ENCODE measurements at places on chromosomes 1 and 21.

- DNase-seq: no peak
Measured at GRCh38 chr21:42162831-42163510, 56.0 kb upstream of the ABCG1 start.

GRCh38 chr1:107741242-107741641 lies 223.7 kb downstream of the VAV3 start:
- no peak for DNase-seq

DNA sequence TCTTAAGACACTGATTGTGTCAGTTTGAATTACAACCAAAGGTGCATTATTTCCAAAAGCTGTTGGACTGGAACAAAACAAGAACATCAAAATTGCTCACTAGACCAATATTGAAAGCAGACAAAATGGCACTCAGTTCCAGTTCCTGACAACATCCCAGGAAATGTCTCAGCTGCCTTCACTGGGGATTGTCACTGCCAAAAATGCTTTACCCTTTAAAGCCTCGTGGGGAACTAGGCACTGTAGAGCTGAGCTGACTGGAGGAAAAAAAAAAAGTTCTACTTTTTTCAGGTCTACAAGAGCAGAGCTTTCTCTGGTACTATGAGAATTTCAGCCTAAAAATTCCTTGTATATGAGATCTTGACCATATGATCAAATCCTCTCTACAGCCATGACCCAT lies 21.9 kb downstream of the GPR52 start:
- no peak for DNase-seq

DNA sequence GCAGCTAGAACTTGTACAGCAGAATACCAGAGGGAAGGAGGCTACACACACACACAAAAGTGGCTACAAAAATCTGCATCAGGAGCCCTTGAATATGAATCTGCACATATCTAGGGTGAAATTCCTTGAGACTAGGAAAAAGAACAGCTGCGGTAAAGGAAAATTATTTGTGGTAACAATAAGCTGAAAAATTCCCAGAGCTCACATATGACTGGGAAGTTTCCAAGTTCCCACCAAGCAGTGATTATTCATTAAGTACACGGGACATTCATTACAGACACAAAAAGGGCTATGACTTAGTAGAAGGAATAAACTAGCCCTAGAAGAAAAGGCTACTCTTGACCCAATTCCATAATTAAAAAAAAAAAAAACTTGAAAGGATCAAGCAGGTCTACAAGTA lies 149.5 kb upstream of the BACE2 start:
- DNase-seq: no peak

DNA sequence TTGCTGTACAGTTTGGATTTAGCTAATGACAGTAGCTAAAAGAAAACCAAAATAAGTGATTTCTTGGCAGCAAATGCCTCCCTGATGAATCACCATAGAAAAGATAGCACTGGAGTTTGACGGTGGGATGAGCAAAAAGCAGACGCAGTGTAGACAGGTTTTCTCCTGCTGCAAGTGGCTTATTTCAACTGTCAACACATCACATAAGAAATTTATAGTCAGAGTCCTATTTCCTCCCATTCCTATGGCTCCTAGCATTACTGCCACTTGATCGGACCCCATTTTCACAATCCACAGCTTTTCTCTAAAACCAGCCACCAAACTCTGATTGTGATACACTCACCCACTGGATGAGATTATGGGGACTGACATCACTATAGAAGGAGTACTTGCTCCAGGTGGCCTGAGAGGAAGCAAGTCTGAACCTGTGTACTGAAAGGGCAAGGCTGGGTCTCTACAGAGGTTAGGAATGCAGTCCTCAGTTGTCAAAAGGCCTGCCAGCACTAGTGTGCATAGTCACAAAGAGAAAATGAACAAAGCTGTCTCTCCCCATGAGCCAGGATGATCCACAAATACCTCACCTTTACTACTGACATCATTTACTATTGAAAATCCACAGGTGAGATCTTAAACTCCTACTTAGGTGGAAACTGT lies 359.8 kb downstream of the LTN1 start:
- no peak for DNase-seq

DNA sequence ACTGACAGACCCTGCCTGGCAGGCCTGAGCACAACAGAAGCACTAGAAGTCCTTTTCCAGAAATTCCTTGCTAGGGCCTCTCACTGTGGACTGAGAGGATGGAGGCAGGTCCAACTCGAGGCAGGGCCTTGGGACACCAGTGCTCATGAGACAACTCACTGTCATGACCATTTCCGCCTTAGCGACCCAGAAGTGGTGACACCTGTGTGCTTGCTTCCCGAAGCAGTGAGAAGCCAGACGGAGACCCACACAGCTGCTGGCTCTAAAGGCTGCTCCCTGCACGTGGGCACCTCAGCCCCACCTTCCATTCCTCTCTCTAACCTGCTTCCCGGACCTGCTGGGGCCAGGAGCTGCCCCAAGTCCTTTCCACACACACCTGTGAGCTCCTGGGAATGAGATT lies 33.0 kb downstream of the KCNC4 start:
- peak; percentile 34 for DNase-seq

GRCh38 chr1:213585959-213586586 lies 401.7 kb upstream of the PROX1 start:
- DNase-seq: no peak

Measured in NCI-H774 (cell line).